ENCODE measurements at places on chromosomes 3 and 15. TPM values are rescaled to one million over a fixed set of nuclear protein-coding genes. Genes with fewer than 3 reads are reported as not detected.

GRCh38 chr3:114417675-114418074 is 123.8 kb downstream of the TIGIT start:
- DNase-seq, result no peak

- DNase-seq, result no peak
Observed at GRCh38 chr3:186514296-186515002, 29.7 kb downstream of the CRYGS start.

DNA sequence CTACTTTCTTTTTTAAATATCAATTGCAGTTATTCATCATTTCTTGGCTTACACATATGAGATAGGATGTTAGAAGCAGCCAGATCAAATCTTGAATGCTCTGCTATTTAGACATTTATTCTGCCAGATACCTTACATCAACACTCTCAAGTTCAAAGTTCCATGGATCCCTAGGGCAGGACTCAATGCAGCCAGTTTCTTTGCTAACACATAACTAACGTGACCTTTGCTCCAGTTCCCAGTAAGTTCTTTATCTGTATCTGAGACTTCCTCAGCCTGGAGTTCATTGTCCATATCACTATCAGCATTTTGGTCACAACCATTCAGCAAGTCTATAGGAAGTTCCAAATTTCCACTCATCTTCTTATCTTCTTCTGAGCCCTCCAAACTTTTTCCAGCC is 939.9 kb downstream of the VGLL3 start:
- no peak for DNase-seq

DNA sequence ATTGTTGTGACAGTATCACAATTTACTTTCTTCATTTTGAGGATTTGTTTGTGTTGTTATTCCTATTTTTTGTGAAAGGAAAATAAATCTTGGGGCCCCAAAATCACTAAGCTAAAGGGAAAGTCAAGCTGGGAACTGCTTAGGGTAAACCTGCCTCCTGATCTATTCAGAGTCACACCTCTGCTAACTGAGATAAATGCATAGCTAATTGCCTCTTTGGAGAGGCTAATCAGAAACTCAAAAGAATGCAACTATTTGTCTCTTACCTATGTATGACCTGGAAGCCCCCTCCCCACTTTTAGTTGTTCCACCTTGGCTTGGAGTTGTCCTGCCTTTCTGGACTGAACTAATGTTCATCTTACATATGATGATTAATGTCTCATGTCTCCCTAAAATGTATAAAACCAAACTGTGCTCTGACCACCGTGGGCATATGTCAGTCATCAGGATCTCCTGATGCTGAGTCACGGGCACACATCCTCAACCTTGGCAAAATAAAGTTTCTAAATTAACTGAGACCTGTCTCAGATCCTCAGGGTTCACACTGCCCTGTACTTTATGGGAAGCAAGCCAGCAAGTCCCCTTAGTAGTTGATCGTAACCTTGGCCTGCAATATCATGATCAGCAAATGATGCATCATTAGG is 523.2 kb upstream of the GOLIM4 start:
- DNase-seq, result no peak

DNA sequence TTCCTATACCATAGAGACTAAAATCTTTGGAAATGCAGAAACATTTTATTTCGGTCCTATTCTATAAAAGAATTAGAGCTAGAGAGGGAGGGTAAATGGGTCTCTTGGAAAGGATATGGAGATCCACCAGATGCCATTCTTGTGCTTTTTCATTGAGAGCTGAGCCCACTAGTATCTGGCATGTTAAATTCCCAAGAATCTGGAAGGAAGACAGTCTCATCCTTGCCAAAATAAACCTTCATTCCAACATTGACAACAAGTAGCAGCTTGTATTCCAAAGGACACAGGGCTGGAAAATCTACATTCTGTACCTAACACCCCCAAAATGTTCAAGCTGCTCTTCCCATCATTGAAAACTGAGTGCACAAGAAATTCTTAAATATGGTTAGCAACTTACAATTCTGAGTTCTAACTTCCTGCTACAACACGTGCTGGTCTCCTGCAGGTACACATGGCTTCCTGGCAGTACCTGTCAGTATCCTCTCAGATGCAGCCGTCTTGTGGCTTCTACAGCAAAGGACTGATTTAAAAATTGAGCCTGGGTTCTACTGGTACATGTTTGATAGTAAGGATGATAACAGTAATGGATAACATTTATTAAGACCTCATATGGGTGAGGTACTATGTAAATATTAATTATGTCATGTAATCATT is 348.1 kb downstream of the SV2B start:
- DNase-seq, result no peak

The NR2F2 gene
- total RNA-seq, result 167 TPM

The CP gene
- not detected for total RNA-seq

- no peak for DNase-seq
Observed at GRCh38 chr15:77386626-77387025, 33.3 kb downstream of the PEAK1 start.

GRCh38 chr15:36256404-36256807 is 323.0 kb upstream of the CDIN1 start:
- DNase-seq, result no peak

Measured in chondrocyte (in vitro differentiated cells).